ENCODE measurements at places on chromosomes 6 and 20.
A peak's percentile ranks its signal among the peaks of the same experiment; 100 is the strongest.

GRCh38 chr20:50312682-50313521 lies 122.3 kb downstream of the CEBPB start:
- DNase-seq = no peak

DNA sequence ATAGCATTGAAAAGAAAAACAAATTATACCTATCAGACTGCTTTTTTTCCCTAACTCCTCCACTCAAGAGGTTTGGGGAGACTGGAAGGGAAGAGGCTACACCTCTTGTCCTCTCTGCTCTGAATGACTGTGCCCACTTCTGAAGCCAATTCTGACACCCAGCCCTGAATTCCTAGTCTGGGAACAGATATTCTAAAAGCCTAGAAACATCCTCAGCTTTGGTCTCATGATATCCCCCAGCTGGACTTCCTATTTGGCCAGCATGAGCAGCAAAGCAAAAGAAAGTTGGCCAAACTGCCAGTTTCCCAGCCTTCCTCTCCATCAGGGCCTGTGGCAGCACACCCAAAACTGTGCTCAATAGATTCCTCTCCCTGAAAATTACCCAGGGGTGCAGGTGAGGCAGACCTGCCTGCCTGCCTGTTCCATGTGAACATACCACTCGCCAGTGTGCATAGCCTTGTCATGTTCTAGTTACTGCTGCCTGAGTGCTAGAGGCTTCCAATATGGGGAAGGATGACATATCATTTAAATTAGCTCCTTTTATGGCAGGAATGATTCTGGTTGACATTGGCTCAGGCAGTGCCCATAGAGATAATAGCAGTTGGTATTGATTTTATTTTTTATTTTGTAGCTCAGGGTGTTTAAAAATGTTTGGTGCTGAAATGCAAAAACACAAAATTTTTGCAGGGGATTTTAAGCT lies 152.1 kb upstream of the RIN2 start:
- no peak for DNase-seq

- peak; percentile 94 for DNase-seq
Observed at GRCh38 chr6:31568537-31568961, 3.5 kb upstream of the LTA start.

DNA sequence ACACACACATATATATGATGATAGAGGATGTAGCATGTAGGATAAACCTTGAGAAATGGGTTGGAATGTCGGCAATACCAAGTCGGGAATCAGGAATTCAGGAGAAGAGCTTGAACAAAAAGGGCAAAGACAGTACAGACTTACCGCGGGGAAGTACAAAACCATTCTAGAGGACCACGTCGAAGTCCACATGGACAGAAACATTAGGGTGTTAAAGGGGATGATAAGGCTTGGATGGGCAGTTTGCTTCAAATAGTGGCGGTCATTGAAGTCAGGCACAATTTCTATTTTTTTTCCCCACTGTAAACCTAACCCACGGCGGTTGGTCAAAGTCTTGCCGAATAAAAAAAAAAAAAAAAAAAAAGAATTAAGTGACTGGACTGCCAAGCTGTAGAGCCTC lies 766 bp upstream of the NUS1 start:
- DNase-seq = no peak

- DNase-seq = peak; percentile 71
Observed at GRCh38 chr6:166257911-166258318, 50.3 kb downstream of the PRR18 start.

GRCh38 chr6:170056278-170056711 lies 234.6 kb downstream of the DLL1 start:
- DNase-seq = no peak

- no peak for DNase-seq
Observed at GRCh38 chr20:56817780-56818675, 188.9 kb downstream of the TFAP2C start.

- DNase-seq = no peak
Observed at GRCh38 chr20:24503352-24503931, 34.0 kb downstream of the SYNDIG1 start.

DNA sequence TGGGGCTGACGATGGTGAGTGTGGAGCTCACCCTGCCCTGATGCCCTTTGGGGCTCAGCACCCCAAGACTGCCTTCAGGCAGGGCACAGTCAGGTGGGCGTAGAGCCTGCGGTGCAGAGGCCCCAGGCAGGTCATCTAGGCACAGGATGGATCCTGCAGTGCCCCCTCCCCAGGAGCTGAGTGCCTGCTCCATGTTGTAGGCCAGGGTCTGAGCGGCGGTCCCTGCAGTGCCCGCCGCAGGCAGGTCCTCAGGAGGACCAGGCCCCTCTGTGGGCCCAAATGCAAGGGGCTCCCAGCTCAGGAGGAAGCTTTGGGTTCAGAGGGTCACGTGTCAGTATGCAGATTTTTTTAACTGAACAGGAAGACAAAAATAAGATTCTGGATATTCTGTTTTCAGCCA lies 2.8 kb downstream of the MRGBP start:
- no peak for DNase-seq

GRCh38 chr20:37328149-37328945 lies 17.6 kb upstream of the SRC start:
- no peak for DNase-seq

DNA sequence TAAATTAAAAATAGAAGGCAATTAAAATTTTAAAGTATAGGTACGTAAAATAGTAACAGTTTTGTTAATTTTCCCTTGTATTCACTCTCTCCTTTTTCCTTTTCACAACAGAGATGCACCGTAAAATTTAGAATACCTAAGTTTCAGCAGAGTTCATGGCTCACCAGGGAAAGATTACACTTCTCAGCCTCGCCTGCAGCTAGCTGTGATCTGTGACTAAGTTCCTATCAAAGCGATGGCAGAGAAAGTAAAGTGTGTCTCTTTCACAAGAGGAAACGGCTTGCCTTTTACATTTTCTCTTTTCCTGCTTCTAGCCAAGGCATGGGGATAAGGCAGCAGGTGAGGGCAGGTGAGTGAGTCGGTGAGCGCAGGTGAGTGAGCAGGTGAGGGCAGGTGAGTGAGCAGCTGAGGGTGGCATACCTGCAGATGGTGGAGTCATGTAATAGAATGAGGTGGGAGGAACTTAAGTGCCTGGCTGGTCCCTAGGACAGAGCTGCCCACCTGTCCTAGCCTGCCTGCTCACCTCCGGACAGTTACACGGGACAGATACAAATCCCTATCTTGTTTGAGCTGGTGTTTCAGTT lies 30.9 kb downstream of the ZFP64 start:
- no peak for DNase-seq

DNA sequence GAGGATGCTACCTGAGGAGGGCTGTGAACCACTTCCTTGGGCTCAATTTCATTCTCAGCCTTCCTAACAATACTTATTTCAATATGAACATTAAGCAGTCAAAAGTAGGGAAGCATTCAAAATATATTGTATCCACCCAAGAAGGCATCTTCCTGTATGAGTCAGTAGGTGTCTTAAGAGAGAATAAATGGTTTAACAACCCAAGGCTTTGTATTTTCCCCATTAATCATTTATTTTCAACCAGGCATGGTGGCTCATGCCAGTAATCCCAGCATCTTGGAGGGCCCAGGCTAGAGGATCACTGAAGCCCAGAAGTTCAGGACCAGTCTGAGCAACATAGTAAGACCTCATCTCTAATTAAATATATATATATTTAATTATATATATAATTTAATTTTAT lies 74.5 kb upstream of the MARCKS start:
- no peak for DNase-seq

DNA sequence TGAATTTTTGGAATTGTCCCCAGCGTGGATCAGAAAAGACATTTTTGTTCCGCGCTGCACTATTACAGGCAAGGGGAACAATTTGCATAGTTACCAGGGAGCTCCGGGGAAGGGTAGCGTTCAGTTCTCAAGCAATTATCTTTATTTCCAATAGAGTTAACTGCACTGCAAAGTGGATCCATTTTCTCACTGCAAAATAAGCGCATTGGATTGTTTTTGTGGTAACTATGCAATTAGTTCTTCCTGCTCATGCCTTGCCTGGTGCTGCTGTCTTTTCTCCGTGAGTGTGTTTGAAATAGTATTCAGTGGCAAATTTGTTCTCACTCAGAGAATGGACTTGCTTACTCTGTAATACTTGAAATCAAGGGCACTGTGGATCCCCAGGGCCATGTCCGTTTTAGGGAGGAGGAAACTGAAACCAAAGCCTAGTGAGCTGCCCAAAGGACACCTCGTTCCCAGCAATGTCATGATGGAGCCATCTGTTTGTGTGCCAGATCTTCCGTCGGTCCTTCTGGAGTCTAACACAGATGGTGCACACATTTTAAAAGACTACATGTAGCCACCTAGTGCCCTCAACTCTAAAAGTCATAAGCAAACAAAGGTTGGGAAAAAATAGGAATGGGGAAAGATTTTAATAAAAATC lies 7.4 kb upstream of the PCK1 start:
- DNase-seq = no peak

DNA sequence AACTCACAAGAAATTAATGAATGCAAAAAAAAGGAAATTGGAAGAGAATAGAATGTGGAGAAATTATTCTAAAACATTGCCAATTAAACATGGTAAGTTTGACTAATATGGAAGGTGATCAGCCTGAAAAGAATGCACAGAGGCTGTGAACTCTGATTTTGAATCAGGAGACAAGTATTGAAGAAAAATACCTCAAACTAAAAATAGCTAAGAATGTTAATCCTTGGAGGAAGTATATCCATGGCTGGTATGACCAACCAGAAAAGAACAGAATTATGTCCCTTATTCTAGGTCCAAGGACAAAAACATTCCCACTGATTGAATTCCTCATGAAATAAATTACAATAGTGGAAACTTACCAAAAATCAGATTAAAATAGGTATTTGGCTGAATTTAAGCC lies 7.3 kb upstream of the RIMS1 start:
- no peak for DNase-seq

DNA sequence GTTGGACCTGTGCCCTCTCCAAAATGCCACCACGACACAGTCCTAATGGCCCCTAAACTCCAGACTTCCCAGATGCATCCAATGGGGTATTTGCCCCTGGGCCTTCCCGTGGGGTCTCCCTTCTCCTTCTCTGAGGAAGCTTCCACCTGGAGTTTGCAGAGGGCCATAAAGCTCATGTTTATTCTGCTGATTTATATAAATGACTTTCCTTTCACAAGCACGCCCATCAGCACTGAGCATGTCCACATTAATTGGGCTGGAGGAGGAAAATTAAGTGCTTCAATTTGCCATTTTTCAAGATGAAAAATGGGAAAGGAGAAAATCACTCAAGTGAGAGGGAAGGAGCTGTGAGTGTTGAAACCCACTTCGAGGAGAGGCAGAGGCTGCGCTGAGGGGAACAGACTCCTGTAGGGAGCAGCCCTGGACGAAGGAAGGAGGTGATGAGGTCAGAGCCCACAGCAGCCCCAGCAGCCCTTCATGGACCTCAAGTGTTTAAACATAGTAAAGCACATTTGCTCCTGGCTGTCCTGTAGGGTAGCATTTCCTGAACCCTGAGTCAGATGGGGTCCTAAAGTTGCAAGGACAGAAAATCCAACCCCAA lies 434.9 kb upstream of the SULF2 start:
- no peak for DNase-seq

- no peak for DNase-seq
Observed at GRCh38 chr20:6999381-6999780, 231.9 kb downstream of the BMP2 start.

GRCh38 chr6:111979633-111980032 lies 74.3 kb upstream of the CCN6 start:
- no peak for DNase-seq

GRCh38 chr6:125451750-125452149 lies 150.0 kb upstream of the HDDC2 start:
- DNase-seq = no peak

DNA sequence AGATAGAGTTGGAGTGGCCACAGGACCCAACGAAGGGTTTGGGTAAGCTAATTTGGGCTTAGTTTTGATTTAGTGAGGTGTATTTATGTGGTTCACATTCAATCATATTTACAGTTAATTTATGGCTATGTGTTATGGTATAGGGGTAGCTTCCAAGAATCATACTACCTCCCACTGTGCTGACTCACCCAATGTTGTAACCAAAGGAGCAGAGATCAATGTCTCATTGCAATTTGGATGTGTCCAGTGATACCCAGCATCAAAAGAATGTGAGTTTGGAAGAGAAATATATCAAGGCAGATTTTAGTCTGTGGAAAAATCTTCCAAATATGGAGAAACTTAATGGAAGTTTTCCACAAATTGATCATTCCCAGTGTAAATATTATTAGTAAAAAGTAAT lies 25.3 kb upstream of the SMIM8 start:
- no peak for DNase-seq

DNA sequence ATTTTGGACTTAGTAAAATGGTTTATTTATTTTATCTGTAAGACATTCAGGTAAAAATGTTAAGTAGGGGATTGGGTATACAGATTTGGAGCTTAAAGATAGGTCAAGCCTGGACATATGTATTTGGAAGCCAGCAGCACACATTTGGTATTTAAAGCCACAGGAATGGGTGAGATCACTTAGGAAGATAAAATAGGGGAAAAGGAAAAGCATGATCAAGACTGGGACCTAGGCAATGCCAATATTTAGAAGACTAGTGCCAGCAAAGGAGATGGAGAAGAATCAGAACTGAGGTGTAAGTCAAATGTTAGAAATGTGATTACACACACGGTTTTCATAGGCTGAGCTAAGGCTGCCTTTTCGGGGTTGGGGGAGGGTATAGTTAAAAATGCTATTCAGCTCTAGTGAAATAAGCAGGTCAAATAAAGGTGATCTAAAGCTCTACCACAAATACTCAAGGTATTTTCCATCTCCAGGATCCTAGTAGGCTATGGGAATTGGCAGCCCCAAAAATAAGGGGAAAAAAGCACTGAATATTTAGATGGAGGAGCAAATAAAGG lies 20.6 kb downstream of the SLC2A12 start:
- DNase-seq = no peak
